ENCODE measurements at places on chromosomes 6 and 20.

DNA sequence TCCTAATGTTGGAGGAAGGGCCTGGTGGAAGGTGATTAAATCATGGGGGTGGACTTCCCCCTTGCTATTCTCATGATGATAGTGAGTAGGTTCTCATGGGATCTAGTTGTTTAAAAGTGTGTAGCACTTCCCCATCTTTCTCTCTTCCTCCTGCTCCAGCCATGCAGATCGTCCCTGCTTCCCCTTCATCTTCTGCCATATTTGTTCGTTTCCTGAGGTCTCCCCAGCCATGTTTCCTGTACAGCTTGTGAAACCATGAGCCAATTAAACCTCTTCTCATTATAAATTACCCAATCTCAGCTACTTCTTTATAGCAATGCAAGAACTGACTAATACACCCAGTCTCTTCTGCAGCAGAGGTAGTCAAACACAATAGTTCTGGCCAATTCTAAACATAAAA lies 5.4 kb downstream of the EPM2A start:
- DNase-seq = no peak

GRCh38 chr20:40984496-40984895 lies 44.1 kb upstream of the TOP1 start:
- no peak for DNase-seq

GRCh38 chr6:144029452-144029851 lies 21.4 kb upstream of the PLAGL1 start:
- DNase-seq = no peak

- no peak for DNase-seq
These were observed 85.7 kb upstream of the CST7 start for GRCh38 chr20:24863356-24863755.

- DNase-seq = no peak
These were observed 96.9 kb upstream of the ARMC2 start for GRCh38 chr6:108751282-108751681.

DNA sequence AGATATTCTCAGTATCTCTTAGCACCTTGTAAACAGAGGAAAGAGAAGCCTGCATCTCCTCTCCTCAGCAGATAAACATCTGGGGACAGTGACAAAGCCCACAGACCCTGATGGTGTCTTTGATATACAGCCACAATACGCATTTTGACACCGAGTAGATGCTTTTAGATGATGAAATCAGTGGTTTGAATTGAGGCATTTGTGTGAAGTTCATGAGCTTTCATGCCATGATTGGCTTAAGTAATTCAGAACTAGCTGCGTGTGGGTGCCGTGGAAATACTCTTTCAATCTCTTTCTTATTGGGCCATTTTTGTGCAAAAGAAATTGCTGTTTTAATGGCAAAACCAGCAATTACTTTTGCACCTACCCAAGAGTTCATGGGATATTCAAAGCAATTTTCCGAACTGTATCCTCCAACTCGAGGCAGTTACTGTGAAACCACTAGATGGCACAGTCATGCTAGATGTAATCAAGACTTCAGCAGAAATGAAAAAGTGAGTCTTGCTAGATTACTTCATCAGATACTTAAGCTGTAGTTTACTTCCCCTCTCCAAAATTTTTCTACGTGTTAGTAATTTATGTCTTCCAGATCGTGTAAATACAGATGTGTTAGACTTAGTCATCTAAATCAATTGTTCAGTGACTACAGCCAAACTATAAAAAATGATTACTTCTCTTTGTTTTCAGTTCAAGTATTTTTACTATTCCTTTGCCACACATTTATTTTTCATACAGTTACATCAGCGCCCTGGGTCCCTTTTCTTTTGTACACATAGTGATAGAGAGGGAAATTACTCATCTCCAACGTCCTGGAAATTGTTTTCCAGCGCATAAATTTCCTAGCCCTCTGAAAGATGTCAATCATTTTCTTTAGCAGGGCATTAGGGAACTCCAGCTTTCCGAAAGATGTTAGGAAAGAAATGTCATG lies 49.4 kb downstream of the IYD start:
- no peak for DNase-seq

GRCh38 chr6:15395087-15395486 lies 149.2 kb downstream of the JARID2 start:
- DNase-seq = no peak

DNA sequence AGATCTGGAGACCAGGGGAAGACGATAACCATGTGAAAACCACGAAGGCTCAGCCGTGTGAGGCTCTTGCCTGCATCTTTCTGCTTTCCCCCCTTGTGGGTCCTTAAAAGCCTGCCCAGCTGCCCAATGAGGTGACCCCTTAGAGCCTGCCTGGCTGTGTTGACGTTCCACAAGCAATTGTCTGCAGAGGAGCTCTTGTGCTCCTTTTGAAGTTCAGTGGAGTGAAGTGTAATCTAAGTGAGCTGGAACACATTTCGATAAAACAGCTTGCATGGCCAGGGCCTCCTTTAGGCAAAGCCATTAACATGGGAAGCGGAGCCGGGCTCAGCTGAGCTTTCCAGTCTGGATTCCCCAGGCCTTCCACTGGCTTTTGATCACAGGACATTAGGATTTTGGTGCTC lies 27.3 kb upstream of the TCP11 start:
- DNase-seq = no peak

- DNase-seq = no peak
These were observed 45.6 kb downstream of the LRRN4 start for GRCh38 chr20:6008254-6008653.

GRCh38 chr6:39843305-39844020 lies 51.3 kb downstream of the DAAM2 start:
- DNase-seq = no peak

DNA sequence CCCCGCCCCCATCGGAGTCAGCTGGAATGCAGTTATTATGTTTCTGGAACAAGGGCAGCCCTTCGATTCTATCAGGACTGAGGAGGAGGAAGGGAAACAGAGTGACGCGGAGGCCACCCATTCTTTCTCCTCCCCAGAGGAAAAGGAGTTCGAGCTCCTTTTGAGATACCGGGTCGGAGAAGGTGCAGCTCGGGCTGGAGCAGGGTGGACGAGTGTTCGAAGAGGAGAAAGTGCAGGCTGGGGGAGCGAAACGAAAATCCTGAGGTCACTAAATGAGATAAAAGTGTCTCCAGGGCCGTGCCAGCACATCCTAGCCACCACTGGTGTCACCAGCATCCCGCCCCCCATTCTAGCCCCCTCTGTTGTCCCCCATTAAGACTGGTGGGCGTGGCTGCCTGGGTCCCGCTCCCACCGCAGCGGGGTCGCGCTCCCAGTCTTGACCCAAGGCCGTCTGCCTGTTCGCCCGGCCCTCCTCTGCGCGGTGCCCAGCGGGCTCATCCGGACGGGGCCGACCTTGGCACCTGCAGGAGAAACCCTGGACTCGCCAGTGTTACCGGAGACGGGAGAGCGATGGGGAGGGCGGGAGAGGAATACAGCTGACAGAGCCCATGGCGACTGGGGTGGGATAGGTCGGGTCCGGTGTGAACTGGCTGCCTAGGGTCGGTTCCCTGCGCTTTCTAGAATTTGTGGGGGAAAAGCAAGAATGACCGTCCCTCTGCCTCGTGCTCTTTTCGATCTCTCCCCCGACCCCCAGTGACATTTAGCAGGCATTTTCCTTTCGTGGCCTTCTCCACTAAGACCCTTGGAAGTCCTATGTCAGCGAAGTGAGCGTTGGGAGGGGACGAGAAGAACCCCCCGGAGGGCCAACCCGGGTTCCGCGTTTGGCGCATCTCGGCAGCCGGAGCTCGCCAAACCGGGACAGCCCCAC lies 16.2 kb downstream of the FOXA2 start:
- DNase-seq = no peak

- DNase-seq = no peak
These were observed 671 bp downstream of the CDH4 start for GRCh38 chr20:61252601-61253263.

DNA sequence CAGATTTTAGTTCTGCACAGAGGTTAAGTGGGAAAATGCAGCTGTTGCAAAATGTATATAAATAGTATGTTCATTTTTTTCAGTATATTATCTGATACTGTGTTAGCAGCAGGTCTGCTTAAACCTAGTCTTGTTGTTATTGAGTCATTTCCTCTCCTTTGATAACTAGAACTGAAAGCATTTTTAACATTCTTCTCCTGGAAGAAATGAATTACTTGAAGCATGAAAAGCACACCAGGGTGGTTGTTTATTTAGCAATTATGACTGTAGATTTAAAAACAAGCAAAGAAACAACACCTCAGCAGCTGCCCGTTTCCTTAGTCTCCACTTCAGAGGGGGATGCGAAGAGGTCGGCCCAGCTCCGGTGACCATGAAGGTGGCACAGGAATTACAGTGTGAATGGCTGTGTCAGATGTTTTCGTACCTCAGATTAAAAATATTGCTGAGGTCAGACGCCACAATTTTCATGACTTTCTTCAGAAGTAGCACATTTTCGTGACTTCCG lies 53.5 kb downstream of the GOPC start:
- no peak for DNase-seq

GRCh38 chr20:34558320-34559218 lies at the start of gene MAP1LC3A:
MAP1LC3A (plus strand) TSS chr20:34558718; CDS start chr20:34558869, 151 bp downstream.
- DNase-seq = peak; percentile 92

GRCh38 chr6:141153563-141153962 lies 979.2 kb upstream of the GJE1 start:
- no peak for DNase-seq

DNA sequence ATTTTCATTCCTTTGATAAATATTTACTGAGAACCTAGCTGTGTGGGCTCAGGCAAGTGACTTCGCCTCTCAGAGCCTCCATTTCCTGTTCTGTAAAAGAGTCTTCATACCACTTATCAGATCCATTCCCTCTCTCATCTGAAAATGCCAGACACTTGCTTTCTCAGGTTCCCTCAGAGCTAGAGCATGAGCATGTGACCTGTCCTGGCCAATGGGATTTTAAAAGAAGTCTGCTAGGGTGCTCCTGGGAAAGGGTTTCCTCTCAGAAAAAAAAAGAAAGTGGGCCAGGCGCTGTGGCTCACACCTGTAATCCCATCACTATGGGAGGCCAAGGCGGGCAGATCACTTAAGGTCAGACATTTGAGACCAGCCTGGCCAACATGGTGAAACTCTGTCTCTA lies 5.3 kb downstream of the KCNB1 start:
- no peak for DNase-seq

DNA sequence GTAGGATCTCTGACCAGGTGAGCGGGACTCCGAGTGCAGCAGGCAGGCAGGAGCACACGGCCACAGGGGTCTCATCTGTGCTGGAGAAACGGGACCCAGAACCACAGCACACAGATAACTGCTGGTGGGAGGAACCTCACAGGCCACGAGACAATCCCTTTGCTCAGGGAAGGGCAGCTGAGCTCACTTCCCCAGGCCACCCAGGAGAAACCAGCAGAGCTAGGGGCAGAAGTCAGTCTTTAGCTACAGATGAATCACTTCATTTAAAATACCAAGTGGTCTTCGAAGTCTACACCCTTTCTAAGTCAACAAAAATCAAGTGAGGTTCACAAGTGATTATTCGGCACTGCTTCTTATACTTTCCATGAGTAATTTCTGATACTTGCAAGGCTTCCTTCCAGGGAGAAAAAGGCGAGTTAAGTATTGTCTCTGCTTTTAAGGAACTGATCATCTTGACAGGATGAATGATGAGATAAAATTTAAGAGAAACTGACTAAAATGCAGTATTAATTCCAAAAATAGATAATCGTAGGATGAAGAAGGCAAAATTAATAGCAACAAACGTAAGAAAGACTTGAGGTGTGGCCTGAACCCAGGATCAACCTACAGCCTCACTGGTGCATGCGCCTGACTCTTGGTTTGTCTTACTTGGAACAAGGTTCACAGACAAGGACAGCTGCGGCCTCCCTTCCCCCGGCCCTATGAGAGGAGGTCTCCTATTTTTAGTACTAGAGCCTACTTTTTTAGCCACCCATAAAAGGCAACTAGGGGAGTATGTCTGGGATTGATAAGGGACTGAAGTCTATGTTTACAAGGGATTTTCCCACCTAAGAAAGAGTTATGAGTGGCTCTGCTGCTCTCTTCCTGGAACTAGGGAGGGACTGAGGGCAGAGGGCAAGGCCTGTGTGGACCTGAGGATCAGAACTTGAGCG lies 233.6 kb downstream of the TTLL2 start:
- DNase-seq = no peak

GRCh38 chr6:86707545-86708120 lies 229.7 kb upstream of the HTR1E start:
- no peak for DNase-seq

GRCh38 chr20:63029358-63030121 lies 22.8 kb upstream of the BHLHE23 start:
- no peak for DNase-seq

DNA sequence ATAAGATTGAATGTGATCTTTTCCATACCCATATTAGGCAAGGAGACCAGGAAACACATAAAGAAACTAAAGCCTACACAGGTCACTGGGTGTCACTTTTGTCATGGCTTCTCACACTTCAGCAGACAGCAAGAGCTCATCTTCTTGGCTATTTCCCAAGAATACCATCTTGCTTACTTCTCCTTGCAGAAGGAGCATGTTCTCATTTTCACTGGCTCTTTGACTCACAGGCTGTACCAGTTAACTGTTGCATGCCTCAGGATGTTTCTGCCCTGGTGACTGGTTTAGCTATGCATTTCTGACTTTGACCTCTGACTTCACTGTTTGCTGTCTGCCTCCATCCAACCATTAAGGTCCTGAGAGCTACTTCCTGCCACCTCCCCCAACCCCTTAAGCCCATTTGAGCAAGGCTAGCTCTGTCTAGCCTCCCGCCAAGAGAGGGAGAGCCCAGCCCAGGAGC lies 40.3 kb upstream of the OGFRL1 start:
- DNase-seq = no peak

GRCh38 chr20:62577490-62577836 lies 64.8 kb upstream of the SLCO4A1 start:
- no peak for DNase-seq

DNA sequence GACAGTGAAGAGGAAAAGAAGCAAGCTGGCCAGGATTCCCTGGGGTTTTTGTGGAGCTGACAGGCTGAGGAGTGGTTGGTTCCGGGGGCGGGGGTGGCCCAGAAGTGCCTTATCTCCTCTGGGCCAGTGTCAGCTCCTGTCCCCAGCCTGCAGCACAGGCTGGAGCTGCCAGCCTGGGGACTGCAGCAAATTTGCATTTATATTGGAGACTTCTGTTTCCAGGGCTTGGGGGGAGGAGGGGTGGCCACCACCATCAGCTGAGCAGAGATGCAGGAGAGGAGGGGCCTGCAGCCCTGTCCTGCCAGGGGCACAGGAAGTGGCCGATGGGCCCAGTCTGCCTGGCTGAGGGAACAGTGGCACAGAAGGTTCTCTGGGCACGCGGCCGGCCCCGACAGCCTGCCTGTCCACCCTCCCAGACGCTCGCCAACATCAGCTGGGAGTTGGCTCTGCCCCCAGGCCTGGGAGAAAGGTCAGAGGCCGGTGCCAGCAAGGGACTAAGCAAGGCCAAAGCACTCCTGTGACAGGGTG lies 24.3 kb upstream of the SCRT2 start:
- no peak for DNase-seq

GRCh38 chr20:34256629-34257124 lies 15.5 kb downstream of the ASIP start:
- no peak for DNase-seq

All from activated CD4-positive, alpha-beta T cell treated with anti-CD3 and anti-CD28 coated beads for 1 hour (primary cell).